ENCODE measurements at places on chromosomes 2 and 18.

GRCh38 chr2:159561786-159562185 is 54.6 kb downstream of the BAZ2B start:
- no peak for DNase-seq

DNA sequence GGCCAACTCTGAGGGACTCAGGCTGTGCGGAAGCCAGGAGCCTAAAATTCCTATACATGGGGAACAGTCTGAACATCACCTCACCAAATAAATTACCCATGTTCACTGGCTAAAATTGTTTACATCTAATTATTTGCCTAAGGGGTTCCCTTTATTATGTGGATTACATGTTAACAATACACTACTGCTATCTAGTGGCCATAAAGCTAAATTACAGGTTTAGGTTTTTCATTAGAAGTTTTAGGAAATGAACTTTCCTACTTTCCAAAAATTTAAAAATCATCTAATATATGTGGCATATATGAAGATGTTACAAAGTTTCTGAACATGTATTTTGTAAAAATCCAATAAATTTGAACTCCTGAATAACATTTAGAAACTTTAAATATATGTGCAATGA is 40.3 kb downstream of the PLA2R1 start:
- DNase-seq: no peak

GRCh38 chr2:132726155-132726554 is 56.1 kb upstream of the LYPD1 start:
- no peak for DNase-seq

- no peak for DNase-seq
Observed at GRCh38 chr2:172562298-172562697, 6.4 kb downstream of the PDK1 start.

DNA sequence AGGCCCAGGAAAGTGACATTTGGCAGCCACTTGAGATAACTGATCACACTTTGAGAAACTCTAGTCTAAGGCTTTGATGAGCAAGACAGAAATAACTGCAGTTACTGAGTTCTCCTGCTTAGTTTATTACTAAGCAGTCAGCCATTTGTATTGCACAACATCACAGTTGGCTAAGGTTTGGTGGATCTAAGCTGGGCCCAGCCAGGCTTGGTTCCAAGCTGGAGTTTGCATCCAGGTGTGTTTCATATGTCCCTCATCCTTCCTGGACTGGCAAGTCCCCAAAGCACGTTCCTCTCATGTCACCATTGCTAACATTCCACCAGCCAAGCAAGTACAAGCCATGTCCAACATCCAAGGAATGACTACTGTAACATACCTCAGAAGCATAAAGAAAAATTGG is 71.3 kb upstream of the ZNF532 start:
- no peak for DNase-seq

- no peak for DNase-seq
Observed at GRCh38 chr18:6561420-6561861, 146.7 kb upstream of the L3MBTL4 start.

- DNase-seq: no peak
Observed at GRCh38 chr2:240600451-240600961, 14.0 kb downstream of the CAPN10 start.

GRCh38 chr2:148527488-148528340 is 116.8 kb upstream of the EPC2 start:
- DNase-seq: no peak

DNA sequence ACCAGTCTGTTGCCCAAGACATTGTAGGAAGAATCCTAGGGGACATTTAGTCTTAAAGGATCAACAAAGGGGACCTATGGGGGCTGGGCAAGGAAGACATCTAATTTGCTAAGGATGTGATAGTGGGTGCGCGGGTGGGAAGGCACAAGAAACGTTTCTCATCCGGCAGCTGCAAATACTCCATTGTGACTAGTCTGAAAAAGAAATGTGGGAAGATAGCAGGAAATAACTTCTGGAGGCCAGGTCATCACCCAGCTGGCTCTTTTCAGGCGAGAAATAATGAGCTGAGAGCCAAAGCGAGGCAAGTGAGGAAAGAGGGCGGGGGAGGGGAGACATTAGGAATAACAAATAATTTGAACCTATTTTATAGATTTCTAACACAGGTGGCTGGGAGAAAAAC is 70.3 kb upstream of the NCK2 start:
- DNase-seq: no peak

- no peak for DNase-seq
Observed at GRCh38 chr2:213544940-213545339, 260.7 kb downstream of the SPAG16 start.

- no peak for DNase-seq
Observed at GRCh38 chr2:201984333-201984732, 49.3 kb upstream of the FZD7 start.

DNA sequence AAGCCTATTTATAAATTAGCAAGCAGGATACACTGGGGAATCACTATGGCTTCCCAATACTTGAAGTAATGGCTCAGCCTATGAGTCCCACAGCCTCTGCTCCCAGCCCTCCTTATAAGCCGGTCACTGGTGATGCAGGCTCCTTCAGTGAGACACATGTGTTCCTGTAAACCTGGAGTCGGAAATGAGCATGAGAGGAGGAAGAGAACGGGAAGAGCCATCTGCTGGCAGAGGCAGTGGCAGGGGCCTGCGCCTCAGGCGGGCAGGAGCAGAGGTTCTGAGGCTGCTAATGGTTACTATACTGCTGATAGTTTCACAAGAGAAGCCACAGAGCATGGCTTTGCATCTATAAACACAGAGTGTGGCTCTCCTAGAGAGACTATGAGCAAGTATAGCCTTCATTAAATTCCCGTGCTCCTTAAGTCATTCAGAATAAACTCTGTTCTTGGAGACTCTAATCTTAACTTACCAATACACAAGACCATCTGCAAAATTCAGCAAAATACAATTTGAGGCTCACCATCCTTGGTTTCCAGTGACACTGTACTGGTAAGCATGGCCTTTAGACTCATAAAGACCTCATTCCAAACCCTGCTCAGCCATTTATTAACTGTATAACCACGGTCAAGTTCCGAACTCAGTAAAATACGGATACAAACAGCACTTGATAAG is 63.3 kb downstream of the FBXO15 start:
- no peak for DNase-seq

- DNase-seq: no peak
Observed at GRCh38 chr2:20664071-20664390, 2.9 kb upstream of the GDF7 start.

- DNase-seq: no peak
Observed at GRCh38 chr2:77370511-77370910, 151.7 kb downstream of the LRRTM4 start.

- DNase-seq: no peak
Observed at GRCh38 chr2:134258684-134259388, 5.0 kb downstream of the MGAT5 start.

DNA sequence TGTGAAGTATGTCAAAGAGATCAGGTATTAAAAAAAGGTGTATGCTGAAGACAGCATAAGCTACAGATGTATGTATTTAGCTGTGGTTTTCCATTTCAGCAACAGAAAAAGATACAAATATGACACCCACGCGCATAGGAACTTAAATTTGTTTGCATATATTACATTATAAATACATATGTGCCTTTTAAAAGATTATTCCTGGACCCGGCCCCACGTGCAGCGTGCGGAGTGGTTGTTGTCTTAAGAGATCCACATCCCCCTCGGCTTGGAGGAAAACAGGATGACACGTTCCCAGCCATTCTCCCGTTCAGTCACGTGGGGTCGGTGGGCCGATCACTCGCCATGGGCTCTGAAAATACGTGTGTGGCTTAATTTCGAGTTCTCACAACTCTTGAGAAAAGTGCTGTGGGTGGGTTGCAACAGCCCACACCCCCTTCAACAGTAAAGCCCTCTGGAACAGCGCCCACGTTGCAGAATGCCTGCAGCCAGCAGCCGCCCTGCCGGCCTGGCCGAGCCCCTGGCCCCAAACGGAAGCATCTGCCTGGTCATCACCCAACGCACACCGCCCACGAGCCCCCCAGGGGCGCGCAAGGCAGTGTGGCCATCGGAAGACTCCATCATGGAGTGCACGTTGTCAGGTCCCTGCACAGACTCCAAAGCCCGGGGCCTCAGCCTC is 18.6 kb upstream of the KCNG2 start:
- DNase-seq: no peak

All from NT2/D1 (cell line).